Left hindlimb (tissue), 1 donor: ENCODE measurements at places on chromosomes 2 and 18.

DNA sequence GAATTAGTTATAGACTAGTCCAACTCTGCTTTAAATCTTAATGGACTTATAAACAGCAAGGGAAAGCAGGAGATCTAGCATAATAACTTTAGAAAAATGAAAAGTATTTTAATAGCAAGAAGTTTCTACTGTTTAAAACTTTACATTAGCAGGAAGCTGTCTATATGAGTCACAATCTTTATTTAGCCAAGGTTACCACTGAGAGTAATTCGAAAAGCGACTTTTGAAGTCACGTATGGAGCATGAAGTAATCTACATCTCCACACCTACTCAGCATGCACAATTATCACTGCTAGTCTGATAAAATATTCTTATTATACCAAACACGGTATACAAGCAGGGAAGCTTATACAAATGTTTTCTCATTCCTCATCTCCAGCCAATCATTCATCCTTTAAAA lies 515.4 kb upstream of the SOX11 start:
- DNase-seq, result no peak

GRCh38 chr2:119488245-119489214 lies 35.8 kb downstream of the SCTR start:
- no peak for DNase-seq

DNA sequence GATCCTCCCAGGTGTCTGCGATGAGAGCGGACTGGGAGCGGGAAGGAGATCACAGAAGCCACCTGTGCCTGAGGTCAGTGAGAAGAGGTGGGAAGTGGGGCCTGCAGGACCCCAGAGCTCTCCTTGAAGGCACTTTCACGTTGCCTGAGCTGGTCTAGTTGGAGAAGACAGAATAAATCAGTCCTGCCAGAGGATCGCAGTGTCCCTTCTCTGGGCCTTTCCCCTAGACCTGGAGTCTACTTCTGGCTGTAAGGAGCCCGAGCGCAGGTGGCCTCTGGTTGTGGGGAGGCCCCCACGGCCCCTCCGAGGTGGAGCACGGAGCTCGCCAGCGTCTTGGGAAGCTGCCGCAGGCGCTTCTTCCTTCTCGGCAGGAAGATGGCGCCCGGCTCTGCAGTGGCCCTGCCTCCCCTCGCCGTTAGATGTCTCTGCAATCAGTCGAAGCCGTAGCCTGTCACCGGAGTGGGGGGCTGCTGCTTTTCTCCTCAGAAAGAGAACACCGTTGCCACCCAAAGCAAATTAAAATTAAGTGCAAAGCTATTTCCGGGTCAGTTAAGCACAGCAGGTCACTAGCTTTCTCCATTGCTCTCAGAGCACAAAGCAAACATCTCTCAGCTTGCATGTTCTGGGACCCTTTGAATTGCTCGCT lies 212.0 kb upstream of the MYT1L start:
- no peak for DNase-seq

DNA sequence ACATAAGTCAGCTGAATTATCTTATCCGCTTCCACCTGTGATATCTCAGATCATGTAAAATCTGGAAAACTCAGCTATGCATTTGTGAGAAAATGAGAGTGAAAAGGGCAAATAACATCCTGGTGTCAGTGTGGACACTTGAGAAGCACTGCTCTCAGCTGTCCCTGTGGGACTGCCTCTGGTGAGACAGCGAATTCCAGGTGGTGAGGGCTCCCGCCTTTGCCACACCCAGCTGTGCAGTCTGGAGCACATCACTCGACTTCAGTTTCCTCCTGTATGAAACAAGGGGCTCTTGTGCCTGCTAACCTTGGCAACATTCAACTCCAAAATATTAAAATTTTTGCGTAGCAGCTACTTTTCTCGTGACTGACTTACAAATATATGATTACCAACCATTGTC lies 194.9 kb upstream of the BOD1L2 start:
- no peak for DNase-seq

DNA sequence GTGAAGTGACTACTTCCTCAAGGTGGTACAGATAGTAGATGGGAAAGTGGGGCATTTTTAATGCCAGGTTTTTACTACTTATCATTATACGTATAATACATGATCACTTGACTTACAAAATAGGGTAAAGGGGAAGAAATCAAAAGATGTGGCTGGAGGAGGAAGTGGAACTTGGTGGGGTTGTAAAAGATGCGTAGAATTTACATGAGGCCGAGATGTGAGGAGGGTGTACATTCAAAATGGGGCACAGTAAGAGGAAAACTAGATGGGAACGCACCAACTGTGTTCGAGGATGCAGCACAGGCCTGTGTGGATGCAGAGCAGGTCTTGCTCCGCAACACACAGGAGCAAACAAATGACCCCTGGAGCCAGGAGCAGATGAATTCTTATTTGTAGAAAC lies 403.3 kb downstream of the TXNL1 start:
- no peak for DNase-seq

DNA sequence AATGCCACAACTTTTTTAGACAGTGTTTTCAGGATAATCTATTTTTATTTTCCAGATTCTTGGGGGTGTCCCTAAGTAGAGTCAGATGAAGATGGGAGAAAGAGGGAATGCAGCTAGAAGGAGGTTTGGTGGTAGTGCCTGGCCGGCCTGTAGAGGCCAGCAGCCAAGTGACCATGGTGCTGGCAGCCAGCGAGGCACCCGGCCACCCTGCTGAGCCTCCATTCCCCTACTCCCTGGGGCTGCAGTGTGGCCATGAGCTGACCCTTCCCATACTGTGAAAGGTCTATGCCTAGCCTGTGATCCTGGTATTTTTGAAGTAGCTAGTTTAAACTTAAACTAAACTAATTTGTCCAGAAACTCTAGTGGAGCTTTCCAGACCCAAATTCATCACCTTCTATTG lies 268.6 kb downstream of the CYRIA start:
- no peak for DNase-seq

DNA sequence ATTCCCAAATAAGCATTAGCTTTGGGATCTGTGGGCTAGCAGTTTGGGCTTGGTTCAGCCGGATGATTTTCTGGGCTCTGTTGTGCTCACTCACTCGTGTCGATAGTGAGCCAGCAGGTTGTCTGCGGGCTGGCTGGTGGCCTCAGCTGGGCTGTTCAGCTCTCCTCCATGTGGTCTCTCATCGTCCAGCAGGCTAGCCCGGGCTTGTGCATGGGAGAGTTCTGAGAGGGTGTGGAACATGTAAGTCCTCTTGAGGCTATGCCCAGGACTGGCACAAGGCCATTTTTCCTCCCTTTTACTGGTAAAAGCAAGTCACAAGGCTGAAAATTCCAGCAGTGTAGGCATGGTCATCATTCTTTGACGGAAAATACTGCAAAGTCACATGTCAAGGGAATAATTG lies 38.5 kb downstream of the NTSR2 start:
- no peak for DNase-seq

- no peak for DNase-seq
Observed at GRCh38 chr2:163028807-163029206, 190.2 kb upstream of the KCNH7 start.

DNA sequence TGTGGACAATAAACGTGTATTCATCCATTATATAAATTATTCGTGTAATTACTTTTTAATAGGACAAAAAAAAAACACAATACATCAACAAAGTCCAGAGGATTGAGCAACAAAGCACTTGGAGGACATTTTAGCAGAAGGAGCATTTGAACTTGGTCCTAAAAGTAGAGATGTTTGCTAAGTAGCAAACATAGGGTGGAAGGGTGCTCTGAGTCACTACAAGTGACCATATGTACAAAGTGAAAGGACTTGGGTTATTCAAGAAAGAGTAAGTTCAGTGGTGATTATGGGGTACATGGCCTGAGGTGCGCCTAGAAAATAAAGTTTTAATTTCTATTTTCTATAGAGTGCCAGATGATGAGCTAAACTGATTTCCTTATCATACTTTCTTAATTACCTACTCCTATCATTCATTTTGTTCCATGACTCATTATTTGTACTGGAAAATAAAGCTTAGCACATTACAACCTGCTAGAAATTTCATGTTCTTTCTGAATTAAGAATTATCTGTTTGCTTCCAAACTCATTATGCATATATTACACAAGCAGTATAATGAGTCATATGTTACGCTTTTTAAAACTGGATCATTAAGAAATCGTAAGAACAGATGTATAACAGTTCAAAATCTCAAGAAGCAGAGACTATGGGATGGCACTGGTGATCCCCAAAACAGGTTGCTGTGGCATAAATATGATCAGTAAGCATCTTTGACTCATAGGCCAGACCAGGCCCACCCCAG lies 13.1 kb upstream of the PPP1R1C start:
- no peak for DNase-seq
